ENCODE measurements at places on chromosomes 13 and 19.

GRCh38 chr13:77375560-77376108 is 48.7 kb upstream of the MYCBP2 start:
- DNase-seq = no peak

DNA sequence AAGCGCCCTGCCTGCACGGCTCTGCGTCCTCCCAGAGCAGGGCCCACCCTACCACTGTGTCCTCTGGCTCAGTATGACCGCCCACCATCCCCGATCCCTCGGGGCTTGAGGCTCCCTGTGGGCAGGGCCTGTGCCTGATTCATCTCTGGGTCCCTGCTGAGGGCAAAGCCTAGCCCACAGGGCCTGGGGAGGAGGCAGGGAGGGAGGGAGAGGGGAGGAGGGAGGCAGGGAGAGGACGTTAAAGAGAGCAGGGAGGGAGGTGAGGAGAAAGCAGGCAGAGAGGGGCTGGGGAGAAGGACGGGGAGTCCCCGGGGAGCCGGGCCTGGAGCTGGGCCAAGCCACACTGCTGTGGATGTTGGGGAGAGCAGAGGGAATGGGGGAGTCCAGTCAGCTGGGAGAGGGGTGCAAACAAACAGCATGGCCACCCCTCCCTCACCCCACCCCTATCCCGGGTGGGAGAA is 4.0 kb upstream of the ERFL start:
- DNase-seq = no peak

DNA sequence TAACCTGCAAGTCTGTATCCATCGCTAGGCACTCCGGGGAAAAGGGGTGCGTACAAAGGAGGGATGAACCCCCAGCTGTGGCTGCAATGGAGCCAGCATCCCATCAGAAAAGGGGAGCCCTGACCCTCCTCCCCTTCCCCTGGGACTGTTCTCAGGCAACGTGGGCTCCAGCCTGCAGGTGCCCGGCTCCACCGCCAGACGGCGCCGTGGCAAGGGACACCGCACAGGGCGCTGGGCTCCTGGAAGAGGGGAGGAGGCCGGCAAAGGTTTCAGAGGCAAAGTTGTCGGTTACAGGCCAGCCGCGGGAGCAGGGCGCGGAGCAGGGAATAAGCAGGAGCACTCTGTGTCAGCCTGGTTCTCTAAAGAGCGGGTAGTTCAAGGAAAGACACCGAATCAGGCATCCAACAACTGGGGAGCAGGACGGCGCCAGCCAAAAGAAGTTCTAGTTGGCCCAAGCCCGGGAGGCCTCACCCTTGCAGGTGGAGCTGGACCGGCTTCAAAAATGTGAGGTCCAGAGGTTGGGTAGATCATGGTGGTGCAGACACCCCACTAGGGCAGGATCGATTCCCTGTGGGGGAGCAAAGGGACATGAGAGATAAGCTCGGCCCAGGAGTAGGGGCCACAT is 53.0 kb upstream of the ATP12A start:
- DNase-seq = no peak

DNA sequence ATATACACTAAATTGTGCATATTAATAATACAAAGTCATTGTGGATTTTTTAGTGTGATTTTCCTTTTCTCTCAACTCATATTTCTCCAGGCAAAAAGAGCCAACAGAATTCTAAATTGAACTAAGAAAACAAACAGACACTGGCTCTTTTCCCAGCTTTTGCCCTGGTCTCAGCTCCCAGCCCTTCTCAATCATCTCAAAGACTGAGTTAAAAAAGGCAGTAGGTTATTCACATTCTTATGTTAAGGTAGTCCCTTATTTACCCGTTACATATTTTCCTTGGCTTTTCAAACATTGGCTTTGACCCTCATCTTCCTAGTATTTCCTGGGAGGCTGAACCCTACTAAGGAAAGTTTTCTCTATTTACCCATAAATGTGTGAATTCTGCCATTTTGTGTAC is 753.6 kb downstream of the LIG4 start:
- no peak for DNase-seq

GRCh38 chr13:48595431-48596429 is 58.0 kb upstream of the CYSLTR2 start:
- peak; percentile 33 for DNase-seq

- no peak for DNase-seq
These were observed 18.3 kb upstream of the ENOX1 start for GRCh38 chr13:43805071-43805468.

GRCh38 chr19:29785955-29786589 is 25.7 kb upstream of the CCNE1 start:
- no peak for DNase-seq

- DNase-seq = no peak
These were observed 24.5 kb upstream of the SOX1 start for GRCh38 chr13:112042496-112042895.

DNA sequence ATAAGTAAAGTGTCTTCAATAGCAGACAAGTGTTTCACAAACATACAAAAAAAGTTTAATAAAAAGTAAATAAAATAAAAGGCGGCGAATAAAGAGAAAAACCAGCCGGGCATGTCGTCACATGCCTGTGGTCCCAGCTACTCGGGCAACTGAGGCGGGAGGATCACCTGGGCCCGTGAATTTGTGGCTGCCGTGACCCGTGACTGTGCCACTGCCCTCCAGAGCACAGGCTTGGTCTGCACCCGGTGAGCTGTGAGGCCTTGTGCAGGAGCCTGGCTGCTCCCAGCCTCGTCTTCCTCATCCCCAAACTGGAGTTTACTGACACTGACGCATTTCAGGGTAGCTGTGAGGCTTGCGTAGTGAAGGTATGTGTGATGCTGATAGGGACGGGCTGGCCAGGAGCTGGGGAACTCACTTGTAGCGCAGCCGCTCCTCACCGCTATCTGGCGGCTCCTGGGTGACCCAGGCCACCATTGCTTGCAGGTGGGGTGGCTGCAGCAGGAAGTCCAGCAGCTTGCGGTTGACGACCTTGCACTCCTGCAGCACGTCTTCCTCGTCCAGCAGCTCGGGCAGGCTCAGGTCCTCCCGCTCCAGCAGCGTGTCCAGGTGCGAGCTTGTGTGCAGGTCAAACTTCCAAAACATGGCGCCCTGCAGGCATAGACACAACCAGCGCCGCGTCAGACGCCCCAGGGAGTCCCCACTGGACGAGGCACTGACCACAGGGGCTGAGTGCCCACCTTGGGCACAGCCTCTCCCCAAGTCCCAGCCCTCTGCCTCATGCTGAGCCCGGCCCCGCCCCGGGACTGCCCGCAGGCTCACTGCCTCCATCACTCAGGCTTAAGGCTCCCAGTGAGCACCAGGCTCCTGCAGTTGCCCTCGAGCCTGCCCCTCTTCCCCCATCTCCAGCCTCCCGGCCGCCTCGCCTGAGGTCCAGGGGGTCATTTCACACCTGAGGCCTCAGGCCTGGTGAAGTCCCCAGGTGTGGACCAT is 12.1 kb downstream of the PPP6R1 start:
- DNase-seq = no peak

DNA sequence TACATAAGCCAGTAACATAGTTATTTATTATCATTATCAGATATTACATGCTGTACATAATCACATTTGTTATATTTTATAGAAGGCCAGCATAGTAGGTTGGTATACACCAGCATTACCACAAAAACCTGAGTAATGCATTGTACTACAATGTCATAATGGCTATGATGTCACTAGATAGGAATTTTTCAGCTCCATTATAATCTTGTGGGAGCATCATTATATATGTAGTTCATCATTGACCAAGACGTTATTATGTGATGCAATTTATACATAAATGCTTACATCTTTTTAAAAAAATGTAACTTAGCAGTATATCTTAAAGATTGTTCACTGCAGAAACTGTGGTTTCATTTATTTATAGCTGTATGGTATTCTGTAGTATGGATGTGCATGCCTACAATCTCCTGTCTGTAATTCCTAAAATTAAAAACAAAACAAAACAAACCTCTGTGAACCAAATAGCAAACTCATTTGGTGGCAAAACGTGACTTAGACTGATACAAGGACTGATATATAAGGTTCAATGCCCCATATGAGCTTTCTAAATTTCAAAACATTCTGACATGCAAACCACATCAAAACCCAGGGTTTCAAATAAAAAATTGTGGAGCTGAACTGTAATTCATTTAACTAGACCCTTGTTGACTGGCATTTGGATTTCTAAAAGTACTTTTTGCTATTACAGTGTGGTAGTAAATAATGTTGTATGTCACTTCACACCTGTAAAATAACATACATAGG is 250.9 kb downstream of the DLEU7 start:
- DNase-seq = no peak

DNA sequence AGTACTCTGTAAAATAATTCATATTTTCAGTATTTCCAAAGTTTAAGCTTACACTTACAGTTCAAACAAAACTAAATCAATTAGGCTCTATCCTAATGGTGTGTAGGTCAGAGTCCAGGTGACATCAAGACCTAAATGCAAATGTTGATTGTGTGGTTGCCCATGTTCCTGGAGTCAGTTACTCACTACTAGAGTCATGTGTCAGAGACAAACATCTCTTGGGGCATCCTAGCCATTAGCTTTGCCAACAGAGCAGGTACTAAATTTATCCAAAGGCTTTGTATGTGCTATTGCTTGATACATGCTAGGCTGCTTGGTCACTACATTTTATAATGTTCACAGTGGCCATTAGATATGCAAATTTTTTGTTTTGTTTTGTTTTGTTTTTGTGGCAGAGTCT is 11.7 kb downstream of the SPRY2 start:
- no peak for DNase-seq

DNA sequence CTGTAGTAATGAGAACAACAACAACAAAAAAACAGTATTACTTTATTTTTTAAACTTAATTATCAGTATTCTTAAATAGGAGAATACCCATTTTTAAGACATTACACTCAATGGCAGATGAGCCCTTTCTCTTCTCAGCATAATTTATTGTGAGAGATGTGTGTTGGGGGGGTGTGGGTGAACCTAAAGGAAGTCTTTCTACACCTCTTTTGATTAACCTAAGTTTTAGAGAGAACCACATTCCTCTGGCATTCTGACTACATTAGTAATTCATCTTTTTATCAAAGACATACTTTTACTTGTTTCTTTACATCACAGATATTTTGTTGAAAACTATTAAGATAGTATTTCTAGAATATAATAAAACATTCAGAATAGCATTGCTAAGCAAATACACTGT is 890.9 kb downstream of the PCDH9 start:
- DNase-seq = no peak

DNA sequence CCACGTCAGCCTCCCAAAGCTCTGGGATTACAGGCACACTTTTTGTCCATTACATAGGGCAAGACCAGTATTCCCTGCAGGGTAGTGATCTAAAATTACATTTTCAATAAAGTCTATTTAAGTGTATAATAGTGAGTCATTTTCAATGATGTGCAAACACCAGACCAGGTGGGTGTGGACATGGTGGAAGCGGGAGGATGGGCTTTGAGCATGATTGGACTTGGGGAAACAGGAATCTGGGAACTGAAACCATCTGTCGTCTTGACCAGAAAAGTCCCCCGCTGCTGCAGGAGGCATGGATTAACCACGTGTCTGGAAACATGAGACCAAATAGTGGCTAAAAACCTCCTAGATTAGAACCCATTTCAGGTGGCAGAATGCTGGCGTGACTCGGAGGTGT is 4.9 kb downstream of the FXYD3 start:
- no peak for DNase-seq

GRCh38 chr13:73556902-73557301 is 498.1 kb downstream of the KLF5 start:
- no peak for DNase-seq

- DNase-seq = no peak
These were observed 215.5 kb downstream of the POSTN start for GRCh38 chr13:37383046-37383445.

- DNase-seq = no peak
These were observed 135.5 kb downstream of the IRS2 start for GRCh38 chr13:109650861-109651260.
